ENCODE measurements at places on chromosomes 7 and 10. TPM values are rescaled to one million over a fixed set of nuclear protein-coding genes. Genes with fewer than 3 reads are reported as not detected.

Gene PALD1
- total RNA-seq = 6.9 TPM

Gene WDFY4
- total RNA-seq = 0.41 TPM

Gene PBLD
- total RNA-seq = 8.6 TPM

Gene KCND2
- 51.8 TPM for total RNA-seq

Gene ASIC3
- 0.82 TPM for total RNA-seq

Gene HTR5A
- 2.9 TPM for total RNA-seq

Gene GNGT1
- total RNA-seq = not detected

Gene IRF5
- total RNA-seq = 1.2 TPM

Gene AEBP1
- 4.1 TPM for total RNA-seq

Gene CPA1
- not detected for total RNA-seq

Gene CNPY1
- total RNA-seq = under 0.01 TPM

Gene KLF14
- not detected for total RNA-seq

Gene FAM25A
- not detected for total RNA-seq

Gene PLXDC2
- total RNA-seq = 10.6 TPM

Gene C10orf105
- not detected for total RNA-seq

Gene SFTPA1
- not detected for total RNA-seq

Gene FGFR2
- 34.2 TPM for total RNA-seq

Gene TACC2
- total RNA-seq = 14.7 TPM

Gene NDUFB2
- 34.6 TPM for total RNA-seq

All from frontal cortex (tissue), 4 donors.